ENCODE measurements at places on chromosomes 1 and 21.

GRCh38 chr1:209667708-209668107, 7.5 kb upstream of the G0S2 start:
- no peak for DNase-seq

GRCh38 chr1:32215629-32216480, 6.3 kb downstream of the TMEM234 start:
- peak; percentile 59 for DNase-seq

DNA sequence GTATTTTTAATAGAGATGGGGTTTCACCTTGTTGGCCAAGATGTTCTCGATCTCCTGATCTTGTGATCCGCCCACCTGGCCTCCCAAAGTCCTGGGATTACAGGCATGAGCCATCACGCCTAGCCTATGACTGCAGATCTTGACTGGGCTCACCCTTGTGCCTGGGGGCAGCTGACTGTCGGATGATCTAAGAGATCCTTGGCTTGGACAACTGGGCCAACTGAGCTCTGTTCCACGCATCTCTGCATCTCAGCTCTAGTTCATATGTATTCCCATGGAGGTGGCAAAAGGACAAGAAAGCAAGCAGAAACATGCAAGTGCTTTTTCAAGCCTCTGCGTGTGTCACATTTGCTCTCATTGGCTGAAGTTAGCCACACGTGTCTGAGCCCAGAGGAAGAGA, 75.8 kb upstream of the SELENON start:
- no peak for DNase-seq

DNA sequence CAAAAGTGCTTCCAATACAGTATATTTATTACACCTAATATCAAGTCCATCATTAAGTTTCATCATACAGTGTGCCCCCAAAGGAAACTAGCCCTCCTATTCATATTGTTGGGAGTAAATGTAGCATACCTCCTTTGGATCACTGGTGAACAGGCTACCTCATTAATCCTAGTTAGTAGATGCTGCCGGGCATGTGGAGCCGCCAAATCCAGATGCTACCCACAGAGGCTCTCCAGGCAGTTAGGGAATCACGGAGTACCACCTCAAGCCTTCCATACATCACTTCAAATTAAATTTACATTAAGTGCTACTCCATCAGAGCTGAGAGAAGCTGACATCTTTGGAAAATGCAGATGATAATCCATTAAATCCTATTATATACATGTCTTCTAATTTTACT, 121.7 kb upstream of the FOXD3 start:
- DNase-seq: no peak

- no peak for DNase-seq
Measured at GRCh38 chr1:56494306-56494705, 85.1 kb downstream of the PLPP3 start.
